ENCODE measurements at places on chromosomes 2 and 18.

DNA sequence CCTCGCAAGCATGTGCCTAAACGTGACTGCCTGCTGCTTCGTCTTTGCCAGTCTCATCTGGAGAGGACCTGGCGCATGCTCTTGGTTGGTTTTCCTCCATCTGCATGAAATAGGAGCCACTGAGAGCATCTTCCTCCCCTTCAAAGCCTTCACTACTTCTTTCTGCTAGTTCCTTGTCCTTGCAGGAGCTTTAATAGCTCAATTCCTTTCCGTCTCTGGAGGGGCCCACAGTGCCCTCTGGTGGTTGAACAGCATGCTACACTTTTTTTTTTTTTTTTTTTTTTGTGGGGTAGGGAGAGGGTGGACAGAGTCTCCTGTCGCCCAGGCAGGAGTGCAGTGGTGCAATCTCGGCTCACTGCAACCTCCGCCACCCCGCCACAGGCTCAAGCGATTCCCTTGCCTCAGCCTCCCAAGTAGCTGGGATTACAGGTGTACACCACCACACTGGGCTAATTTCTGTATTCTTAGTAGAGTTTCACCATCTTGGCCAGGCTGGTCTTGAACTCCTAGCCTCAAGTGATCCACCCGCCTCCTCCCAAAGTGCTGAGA, 59.6 kb downstream of the SP110 start:
- peak; percentile 8 for DNase-seq

GRCh38 chr2:23681356-23682140, 245.4 kb downstream of the ATAD2B start:
- DNase-seq, result no peak

GRCh38 chr2:241309684-241310117, 5.8 kb downstream of the HDLBP start:
- no peak for DNase-seq

DNA sequence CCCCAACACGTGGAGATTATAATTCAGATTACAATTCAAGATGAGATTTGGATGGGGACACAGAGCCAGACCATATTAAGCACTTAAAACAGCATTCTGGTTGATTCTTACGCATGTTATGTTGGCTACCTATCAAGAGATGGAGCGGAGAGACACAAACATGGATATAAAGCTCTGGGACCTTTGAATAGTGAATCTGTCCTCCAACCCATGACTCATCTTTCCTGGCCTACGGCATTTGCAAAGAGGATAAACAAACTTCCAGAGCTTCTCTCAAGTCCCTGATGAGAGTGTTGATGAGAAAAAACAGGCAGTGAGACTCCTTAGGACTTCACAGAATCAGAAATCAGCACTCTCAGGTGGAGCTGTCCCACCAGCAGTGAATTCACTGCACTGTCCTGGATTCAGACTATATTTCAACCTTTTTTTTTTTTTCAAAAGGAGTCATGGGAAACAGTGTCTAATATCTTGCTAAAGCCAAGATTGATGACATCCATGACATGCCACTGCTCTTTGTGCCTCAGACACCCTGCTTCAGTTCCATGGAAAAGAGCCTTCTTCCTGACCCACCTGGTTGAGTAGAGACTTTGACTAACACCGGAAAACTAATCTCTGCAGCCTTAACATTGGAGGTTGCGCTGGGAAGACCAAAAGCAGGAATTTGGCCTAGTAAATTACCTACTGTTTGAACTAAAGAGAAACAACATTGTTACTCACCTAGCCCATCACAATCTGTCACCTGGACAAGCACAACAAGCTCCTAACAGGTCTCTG, 62.1 kb upstream of the NPAS2 start:
- DNase-seq, result peak; percentile 53

- DNase-seq, result no peak
These were observed 69.2 kb downstream of the BOLA3 start for GRCh38 chr2:74078466-74078865.

GRCh38 chr2:45821558-45822271, 170.2 kb downstream of the PRKCE start:
- DNase-seq, result peak; percentile 51

DNA sequence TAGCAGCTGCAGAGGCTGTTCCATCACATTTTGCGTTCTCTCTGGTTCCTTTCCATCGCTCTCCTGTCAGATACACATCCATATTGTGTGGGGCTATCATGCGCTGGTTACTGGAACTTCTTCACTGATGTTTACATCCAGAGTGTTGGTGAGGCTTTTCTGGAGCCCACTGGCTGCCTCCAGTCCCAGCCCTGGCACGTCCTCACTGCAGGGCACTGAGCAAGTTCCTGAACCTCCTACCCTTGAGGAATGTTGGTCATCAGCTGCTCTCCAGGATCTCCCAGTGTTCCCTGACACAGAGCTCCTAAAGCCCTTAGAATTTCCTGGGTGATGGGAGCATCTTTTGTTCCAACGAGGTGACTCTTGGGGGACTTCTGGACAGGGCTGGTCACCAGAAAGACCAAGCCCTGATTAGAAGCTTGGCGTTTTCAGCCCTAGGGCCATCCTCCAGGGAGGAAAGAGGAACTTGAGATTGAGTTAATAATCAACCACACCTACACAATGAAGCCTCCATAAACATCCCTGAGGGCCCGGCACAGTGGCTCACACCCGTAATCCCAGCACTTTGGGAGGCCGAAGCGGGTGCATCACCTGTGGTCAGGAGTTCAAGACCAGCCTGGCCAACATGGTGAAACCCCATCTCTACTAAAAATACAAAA, 81.3 kb downstream of the TFCP2L1 start:
- no peak for DNase-seq

DNA sequence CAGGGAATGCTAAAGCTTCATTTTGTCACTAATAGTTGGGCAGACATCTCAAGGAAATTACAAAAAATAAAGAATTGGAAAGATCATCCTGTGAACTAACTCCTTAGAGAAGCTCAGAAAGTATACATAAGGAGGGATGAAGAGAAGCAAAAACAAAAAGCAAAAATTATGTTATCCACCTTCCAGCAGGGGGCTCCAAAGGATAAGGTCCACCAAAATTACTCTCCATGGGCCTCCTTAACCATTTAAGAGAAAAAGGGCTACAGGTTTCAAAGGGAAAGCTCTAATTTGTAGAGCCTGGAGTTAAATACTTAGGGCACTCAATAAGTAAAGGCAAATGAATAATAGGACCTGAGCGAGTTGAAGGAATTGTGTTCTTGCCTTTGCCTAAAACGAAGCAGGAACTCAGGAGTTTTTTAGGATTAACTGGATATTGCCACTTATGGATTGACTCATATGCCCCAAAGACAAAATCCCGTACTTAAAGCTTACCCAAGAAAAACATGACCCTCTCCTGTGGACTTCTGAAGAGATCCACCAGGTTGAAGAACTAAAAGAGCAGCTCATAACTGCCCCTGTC, 1167.9 kb downstream of the DSC3 start:
- peak; percentile 29 for DNase-seq

- DNase-seq, result no peak
These were observed at the start of gene ATP6V1B1 for GRCh38 chr2:70935468-70936164. Gene ATP6V1B1 (plus strand): TSS chr2:70935900. CDS start chr2:70935955, 55 bp downstream.

DNA sequence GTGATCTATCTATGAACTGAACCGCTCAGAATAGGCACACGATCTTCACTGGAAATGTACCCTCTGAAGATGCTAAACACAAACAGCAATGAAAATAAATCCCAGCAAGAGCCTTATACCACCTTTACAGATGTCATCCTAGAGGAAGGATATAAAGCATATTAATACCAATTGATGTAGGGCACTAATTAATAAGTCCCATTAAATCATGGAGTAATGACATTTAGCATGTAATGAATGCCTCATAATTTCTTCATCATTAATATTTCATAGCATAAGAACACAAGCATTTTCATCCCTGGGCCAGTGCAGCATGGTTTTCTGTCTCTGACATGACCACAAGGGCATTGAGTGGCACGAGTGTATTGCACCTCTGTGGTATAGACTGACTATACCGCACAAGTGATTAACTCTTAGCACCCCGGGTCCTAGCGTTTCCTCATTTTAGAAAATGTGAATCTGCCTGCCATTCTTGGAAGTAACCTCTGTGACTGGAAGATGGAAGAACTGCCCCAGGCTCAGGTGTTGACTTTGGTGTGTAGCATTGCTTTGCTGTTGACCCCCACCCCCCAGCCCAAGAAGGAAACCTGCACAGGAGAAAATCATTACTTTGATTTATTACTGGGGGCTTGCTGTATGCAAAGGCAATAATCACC, 1.4 kb upstream of the TMEM178A start:
- no peak for DNase-seq

DNA sequence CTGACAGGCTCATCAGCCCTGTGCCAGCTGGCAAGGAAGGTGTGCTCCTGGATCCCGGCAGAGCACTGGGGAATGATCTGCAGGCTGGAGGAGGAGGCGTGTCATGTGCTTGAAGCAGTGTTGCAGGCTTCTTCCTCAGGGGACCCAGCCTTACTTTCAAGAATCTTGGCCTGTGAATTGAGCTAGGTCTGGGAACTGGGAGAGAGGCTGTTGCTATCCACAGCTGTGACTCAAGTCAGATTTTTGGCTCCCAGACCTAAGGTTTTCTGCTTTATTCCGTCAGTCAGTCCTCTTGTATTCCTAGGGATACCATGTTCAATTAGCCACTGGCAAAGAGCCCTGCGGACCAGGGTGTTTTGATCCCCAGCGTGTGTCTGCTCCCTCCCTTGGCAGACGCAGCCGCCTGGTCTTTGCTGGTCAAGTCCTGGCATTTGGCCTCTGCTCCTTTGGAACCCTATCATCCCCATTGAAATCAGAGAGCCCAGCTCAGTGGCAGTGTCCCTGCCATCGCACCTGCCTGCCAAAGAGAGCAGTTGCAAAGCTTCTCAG, 32.4 kb downstream of the ASB1 start:
- DNase-seq, result peak; percentile 87

- no peak for DNase-seq
These were observed 48.5 kb upstream of the EPC2 start for GRCh38 chr2:148596018-148596417.

GRCh38 chr2:1509271-1510065, 96.2 kb downstream of the TPO start:
- DNase-seq, result no peak

- no peak for DNase-seq
These were observed 5.0 kb downstream of the CAB39 start for GRCh38 chr2:230717600-230717999.

- DNase-seq, result peak; percentile 85
These were observed 13.2 kb downstream of the NABP1 start for GRCh38 chr2:191691016-191691735.

GRCh38 chr2:144824306-144825080, 304.6 kb upstream of the ZEB2 start:
- no peak for DNase-seq

GRCh38 chr2:182426082-182426917, 536 bp downstream of the PDE1A start:
- no peak for DNase-seq

GRCh38 chr2:42196403-42197267, 27.5 kb downstream of the EML4 start:
- DNase-seq, result peak; percentile 39

DNA sequence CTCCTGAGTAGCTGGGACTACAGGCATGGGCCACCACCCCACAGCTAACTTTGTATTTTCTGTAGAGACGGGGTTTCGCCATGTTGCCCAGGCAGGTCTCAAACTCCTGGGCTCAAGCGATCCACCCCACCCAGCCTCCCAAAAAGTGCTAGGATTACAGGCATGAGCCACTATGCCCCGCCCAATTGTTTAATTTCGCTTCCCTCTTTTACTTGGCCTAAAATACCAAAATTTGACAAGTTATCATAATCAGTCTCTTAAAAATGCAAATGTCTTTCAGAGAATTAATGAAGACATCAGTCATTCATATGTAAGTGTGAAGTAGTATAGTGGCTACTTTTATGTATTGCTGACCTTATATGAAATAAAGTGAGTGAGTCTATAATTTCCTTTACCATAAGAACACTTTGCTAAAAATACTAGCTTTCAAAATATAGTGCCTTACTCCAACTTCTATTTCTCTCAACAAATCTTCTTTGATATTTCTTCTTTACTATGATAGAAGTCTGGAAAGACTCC, 9.8 kb downstream of the FBXO11 start:
- no peak for DNase-seq
